HS-27A (cell line): ENCODE measurements at places on chromosomes 2 and 18.

DNA sequence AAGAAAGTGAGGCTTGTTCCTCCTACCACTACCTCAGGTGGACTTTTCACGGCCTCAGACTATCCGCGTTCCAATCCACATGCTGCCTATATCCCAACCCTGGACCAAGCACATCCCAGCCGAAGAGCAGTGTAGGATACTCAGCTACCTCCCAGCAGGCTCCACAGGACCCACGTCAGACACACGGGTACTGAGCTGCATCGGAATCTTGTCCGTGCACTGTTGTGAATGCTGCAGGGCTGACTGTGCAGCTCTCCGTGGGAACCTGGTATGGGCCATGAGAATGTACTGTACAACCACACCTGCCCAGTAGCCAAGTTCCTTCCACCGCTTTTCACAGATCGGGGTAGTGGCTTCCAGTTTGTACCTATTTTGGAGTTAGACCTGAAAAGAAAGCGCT, 22.3 kb downstream of the IL37 start:
- DNase-seq = no peak

DNA sequence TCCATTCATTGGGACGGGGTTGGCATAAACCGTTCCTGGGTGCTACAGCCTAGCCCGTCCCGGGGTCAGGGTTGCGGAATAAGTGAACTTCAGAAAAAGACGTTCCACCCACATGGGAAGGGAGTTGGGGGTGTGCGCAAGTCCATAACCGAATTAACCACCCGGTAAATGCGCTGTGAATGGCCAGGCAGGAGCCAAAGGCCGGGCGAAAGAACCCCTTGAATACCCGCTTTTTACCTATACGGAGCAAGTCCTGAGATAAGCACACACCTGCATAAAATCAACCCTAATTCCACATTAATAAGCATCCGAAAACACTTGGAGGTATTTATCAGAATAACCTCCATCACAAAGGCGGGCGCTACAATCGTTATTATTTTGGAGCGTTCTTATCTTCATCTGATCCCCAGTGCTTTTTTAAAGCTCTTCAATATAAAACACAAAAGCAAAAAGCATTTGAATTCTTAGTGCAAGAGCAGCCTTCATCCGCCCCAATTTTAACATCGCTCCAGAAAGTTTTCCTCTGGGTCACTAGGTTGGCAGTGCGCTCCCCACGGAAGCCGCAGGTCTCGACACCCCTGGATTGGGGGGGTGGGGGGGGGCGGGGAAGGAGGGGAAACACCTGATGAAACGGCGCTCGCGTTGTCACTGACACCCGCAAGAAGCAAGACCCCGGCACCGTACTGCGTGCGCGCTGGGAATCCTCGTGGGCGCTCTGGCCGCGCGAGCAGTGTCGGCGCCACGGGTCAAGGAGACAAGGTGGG, 1.2 kb downstream of the SATB2 start:
- no peak for DNase-seq

- no peak for DNase-seq
These were observed 52.3 kb downstream of the ZNF521 start for GRCh38 chr18:25299426-25300300.

DNA sequence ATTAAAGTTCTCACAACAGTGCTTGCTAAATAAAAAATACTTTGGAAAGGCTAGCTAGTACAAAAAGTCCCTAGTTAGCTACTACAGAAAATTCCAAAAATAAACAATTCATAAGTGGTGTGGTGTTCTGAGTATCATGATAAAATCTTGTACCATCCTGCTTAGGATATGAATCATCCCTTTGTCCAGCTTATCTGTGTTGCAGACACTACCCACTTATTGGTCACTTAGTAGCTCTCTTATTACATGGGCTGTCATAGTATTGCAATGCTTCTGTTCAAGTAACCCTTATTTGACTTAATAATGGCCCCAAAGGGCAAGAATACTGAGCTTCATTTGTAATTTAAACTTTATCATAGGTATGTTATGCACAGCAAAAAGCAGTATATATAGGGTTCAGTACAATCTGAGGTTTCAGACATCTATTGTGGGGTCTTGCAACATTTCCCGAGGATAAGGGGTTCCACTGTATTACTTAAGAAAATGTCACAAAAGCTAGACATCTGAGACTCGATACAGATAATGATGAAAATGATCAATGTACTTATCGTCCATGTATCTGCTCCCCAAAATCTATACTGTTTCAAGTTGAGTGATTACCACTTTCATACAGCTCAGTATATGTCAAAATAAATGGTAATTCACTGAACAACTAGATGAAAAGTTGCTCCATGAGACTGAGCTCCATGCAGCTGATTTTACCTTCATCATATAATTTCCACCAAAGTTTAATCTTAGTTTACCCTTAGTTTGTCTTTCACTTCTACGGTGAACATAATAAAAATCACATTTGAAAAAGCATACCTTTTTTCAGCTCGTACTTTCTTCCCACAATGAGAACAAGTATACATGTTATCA, 93.8 kb downstream of the C2orf74 start:
- peak; percentile 26 for DNase-seq

GRCh38 chr2:71498261-71498701, 44.9 kb downstream of the DYSF start:
- DNase-seq = peak; percentile 76

DNA sequence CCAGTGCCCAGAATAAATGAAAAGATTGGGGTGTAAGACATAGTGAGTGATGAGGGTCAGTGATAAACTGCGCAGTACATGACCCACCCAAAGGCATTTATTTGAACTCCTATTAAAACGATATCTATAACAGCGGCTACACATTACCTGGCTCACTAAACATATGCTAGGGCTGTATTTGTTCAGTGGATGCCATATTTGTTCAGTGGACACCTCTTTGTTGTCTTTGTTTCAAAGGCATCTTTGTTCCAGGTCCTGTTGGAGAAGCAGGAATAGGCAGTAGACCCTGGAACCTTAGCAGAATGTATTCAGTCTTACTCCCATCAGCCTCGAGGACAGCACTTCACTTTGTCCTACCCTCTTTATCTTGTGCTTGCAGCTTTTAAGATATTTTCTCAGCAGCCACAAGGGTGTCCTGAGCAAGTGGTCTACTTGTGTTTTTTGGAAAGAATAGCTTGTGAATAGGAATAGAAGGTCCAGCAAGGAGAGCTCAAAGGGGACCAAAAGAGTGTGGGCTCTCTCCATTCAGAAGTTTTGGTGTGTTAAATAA, 650.8 kb upstream of the FANCL start:
- no peak for DNase-seq

DNA sequence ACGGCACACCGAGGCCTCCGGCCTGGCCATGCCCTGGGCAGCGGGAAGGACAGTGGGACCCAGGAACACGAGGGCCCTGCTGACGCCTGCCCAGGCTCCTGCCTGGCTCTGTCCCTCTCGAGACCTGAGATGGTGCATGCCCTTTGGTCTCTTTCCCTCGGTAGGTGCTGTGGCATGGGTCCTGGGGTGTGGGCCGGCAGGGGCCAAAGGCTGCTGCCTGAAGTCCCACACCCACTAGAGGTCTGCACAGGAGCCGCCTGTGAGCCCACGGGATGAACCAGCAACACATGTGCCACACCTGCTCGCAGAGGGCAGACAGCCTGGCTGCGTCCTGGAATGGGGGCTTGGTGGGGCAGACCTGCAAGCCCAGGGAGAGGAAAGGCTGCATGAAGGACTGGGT, 73.3 kb downstream of the NDUFA10 start:
- DNase-seq = no peak

DNA sequence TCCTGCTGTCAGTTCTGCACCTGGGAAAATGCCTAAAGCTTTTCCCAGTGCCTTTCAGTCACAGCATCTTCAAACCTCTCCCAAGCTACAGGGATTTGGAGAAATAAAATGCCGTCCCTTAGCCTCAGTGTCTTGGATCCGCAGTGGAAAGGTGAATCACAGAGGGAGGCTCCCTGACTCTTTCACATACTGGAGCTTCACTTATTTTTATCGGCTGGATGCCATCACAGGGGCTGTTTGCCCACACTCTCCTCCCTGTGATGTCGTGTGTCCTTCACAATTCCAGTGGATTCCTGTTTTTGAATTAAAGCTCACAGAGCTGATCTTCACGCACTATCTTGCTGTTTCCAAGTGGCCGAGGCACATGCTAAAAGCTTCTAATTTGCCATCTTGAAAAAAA, 1303.1 kb upstream of the DDX18 start:
- DNase-seq = no peak

DNA sequence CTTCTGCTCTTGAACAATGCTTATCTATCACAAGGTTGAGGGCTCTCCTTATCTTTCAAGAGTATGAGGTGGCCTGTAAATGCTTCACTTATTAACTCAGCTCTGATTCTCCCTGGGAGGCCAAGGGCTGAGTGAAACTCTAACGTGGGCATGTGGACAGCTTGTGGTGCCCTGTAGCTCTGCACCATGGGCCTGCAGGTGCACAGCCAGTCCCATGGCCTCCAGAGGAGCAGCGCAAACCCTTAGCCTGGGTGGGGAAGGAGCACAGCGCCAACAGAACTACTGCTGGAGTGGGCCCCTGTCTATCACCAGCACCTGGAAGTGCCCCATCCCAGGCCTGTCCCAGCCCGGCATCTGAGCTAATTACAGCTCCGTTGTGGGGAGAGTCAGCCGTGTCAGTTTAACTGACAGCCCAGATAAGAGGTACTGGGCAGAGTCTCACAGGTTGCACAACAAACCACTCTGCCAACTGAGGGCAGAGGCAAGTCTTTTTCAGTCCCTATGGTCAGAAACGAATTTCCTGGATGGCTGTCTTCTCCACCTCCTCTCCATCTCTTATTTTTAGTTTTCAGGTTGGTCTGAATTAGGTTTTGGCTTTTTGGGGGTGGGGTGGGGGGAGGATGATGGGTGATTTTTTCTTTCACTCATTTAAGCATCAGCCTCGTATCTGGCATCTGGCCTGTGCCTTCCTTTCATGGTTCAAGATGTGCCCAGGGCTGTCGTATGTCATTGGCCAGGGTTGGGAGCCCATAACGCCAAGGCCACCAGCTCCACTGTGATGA, 219.5 kb downstream of the BCL2 start:
- DNase-seq = no peak

DNA sequence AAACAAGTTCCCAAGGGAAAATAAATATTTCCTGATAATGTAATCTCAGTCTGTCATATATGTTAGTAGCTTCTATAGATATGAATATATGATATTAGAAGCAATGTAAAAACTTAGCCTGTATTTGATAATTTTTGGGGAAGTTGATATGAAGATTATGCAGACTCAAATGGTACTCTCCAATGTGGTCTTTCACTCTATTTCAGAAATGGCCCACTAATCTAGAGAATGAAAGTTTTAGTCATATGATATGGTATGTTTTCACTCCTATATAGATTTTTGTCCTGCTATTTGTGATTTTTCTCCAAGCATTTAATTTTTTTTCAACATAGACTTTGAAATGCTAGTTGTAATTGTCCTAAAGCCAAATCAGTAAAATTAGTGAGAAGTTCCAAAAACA, 236.7 kb upstream of the BOD1L2 start:
- DNase-seq = no peak

DNA sequence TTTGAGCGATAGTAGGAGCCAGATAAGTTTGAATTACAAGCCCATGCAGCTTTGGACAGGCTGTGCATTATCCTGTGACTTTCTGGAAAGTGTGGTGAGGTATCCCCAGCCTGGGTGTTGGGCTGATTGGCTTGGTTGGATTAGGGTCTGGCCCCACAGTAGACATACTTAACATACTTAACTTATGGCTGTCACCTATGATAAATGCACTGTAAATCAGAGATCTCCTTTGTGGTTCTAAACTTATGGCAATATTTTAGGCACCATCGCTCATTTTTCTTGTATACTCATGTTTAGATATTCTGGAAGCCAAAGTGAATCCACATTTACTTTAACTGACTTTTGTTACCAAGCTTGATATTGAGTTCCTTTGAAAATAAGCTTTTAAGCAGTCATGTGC, 54.8 kb downstream of the SPTBN1 start:
- DNase-seq = no peak

- DNase-seq = no peak
These were observed 92.1 kb downstream of the SH3BP4 start for GRCh38 chr2:235043762-235044500.

GRCh38 chr2:134603966-134604365, 114.8 kb downstream of the TMEM163 start:
- no peak for DNase-seq
